ENCODE measurements at places on chromosomes 4 and X.
A peak's percentile ranks its signal among the peaks of the same experiment; 100 is the strongest.

DNA sequence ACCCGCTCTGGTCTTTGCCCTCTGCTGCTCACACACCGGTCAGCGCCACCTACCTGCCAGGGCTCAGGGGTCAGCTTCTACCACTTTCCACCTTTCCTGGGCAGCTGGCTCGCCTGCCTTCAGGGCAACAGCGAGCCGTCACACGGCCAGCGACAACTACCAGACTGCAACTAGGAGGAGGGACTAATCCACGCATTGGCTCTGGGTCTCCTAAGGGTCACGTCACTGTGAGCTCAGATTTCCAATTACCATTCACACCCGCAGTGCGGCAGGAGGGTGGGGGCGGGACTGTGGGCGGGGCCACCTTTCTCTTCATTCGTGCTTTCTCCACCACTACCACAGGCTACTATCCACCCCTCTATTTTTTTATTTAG, at the start of gene BEX5:
Gene BEX5, minus strand, starts transcription at position 172 of the 374 bp plus-strand sequence. CDS start 1,712 bp downstream, outside the sequence.
- peak; percentile 63 for DNase-seq

DNA sequence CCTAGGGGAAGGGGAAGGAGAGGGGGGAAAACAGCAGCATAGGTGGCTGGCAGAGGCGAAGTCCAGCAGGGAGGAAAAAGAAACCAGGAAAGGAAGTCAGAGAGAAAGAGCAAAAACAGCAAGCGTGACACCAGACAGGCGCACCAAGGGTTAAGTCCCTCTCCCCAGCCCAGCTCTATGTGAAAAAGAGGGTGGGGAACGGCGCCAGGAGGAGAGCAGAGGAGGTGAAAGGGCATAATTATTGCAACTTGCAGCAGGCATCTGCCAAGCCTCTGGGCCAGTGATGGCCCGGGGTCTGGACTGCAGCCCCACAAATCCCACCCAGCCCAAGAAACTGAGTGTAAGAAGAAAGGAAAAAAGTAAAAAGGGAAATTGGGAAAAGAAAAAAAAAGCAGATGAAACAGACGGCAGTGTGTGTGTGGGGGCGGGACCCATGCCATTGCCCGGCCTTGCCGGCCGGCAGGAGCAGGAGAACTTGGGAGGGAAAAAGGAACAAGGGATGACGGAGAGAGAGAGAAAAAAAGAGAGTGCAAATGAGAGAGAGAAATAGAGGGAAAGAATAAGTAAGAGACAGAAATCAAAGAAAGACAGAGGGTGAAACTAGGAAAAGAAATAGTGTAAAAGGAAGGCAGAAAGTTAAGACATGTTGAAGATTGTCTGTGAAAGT, 14.1 kb upstream of the RHOXF2 start:
- no peak for DNase-seq

DNA sequence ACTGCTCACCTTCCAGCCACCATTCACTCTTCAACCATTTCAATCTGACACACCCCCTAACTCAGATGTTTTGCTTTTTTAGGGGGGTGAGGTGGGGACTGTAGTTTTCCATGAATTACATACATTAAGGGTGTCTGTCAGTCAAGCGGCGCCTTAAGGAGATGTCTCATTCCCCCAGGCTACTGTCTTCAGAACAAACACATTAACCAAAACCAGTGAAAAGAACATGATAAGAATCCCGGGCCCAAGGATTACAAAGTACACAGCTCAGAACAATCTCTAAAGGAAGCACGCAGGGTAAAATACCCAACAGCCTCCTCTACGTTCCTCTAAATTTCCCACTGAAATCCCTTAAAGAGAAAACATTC, 62.5 kb upstream of the IRF2 start:
- no peak for DNase-seq

DNA sequence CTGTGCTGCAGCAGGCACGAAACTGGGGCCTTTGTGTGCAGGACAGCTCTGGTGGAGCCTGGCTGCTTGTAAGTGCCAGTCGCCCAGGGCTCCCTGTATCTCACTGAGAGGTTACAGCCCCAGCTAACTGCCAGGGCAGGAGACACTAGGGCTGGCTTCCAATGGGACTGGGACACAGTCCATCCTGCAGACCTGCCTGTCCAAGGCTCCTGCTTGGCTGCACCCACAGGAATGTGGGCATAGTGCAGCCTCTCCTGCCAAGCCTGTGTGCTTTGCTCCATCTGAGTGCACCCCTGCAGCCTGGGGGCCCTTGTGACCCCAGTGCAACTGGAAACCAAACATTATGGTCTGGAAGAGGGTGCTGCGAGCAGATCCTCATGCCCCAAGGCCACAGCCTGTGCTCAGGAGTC, 144.0 kb downstream of the ADAM29 start:
- DNase-seq: no peak

- no peak for DNase-seq
Observed at GRCh38 chr4:4851081-4851480, 8.4 kb upstream of the MSX1 start.
